ENCODE measurements at places on chromosomes 3 and 15.
A peak's percentile ranks its signal among the peaks of the same experiment; 100 is the strongest.

- no peak for DNase-seq
These were observed 17.7 kb downstream of the EEFSEC start for GRCh38 chr3:128170866-128171516.

GRCh38 chr15:39920510-39921273 lies 626 bp upstream of the GPR176 start:
- DNase-seq = peak; percentile 72

DNA sequence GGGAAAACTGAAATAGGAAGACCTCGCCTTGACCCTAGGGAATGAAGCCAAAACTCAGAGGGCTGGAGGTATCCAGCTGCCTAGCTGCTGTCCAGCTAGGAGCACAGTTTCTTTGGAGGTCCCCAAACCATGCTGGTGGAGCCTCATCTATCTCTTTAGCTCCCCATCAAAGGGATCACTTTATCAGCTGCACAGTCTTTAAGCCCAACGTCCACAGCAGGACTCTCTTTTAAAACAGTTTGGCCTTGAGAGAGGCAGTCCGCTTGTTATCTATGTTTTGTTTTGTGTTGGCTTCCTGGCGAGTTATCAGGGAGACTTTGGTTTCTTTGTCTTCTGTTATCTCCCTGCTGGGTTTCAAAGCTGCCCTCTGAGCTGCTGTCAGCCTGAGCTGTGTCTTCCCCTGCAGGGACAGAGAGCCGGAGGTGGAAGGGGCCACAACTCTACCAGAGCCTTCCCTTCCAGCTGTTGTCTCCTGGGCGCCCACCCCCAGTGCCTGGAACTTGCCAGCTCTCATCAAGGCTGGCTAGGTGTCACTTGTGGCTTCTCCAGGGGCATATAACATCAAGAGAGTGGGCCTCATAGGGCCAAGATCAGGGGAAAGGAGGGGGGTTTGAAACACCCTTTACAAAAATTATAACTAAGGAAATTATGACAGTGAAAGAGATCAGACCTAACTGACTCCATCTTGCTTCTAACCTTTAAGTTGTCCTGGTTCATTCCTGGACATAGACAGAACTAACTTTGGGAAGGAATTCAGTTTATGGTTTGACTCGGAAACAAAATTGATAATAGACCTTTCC lies 61.4 kb upstream of the C15orf39 start:
- no peak for DNase-seq

GRCh38 chr3:55899887-55900286 lies 412.8 kb upstream of the WNT5A start:
- no peak for DNase-seq

DNA sequence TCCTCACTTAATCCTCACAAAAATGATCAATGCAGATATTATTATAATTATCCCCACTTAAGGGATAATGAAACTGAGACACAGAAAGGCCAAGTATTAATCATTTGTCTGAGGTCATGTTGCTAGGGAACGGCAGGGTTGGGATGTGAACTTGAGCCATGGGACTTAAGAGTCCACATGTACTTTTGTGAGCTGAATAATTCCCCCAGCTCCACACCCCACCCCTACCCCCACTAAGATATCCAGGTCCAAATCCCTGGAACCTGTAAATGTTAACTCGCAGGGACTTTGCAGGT lies 290.5 kb upstream of the GADL1 start:
- no peak for DNase-seq

DNA sequence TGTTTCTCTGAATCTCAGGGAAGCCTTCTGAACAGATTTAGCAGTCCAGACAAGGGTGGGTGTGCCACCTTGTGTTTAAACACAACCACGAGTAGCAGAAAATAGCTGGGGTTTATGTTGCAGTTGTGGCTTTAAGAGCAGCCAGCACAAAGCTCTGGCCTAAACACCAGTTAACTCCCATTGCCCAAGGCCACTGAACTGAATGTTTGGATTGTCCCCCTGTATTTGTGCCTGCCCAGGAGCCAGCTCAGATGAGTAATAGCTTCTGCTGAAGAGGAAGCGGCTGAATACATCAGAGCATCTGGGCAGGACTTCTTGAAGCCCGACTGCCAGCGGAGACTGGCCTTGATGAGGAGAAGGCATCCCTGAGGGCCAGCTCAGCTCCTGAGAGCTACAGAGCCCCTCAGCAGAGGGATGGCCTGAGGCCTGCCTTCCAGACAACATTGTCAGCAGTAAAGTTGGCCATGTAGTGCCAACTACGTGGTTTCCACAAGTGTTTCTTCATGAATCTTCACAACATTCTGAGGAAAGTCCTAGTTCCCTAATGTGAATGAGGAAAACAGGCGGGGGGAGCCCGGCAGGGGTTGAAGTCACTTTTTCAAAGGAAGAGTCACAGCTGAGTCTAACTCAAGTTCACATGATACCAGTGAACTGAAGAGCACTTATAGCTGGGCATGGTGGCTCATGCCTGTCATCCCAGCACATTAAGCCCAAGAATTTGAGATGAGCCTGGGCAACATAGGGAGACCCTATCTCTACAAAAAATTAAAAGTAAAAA lies 65.8 kb upstream of the ZBTB38 start:
- no peak for DNase-seq

DNA sequence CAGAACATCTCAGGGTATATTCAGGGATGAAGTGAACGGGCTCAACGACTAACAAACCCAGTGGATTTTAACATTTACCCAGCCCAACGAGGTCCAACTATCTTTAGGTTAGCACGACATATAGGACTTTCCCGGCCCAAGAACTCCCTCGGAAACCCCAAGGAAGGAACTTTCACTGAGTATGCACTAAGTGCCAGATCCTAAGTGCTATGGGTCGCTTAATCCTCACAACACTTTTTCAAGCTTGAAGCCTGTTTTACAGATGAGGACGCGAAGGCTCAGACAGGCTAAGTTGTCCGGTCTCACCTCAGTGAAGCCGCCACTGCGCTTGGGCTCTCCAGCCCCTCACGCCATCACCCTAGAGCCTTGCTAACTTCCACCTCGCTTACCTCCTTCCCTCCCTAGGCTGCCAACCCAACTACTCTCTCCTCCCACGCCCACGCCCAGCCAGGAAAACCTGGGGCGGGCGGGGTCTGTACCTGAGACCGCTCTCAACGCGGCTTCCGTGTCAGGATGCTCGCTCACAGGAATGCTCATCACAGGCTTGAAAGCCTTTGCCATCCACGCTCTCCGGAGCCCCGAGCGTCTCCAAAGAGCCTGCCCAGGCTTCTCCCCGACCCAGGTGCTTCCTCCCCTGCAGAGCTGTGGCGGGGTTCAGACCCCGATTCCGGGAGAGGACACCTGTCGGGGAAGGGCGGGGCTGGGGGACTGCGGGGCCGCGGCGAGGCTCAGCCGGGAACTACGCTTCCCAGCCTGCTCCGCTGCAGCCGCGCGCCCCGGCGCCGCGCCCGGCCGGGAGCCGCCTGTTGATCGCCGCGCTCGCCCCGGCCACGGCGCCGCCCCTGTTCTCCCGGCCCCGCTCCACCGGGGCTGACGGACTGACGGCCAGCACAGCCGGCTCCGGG lies at the start of gene TMOD2:
TSS of gene TMOD2 (plus strand) at position 806 of the 905 bp plus-strand sequence. CDS start 14,845 bp downstream, outside the sequence.
- DNase-seq = no peak

DNA sequence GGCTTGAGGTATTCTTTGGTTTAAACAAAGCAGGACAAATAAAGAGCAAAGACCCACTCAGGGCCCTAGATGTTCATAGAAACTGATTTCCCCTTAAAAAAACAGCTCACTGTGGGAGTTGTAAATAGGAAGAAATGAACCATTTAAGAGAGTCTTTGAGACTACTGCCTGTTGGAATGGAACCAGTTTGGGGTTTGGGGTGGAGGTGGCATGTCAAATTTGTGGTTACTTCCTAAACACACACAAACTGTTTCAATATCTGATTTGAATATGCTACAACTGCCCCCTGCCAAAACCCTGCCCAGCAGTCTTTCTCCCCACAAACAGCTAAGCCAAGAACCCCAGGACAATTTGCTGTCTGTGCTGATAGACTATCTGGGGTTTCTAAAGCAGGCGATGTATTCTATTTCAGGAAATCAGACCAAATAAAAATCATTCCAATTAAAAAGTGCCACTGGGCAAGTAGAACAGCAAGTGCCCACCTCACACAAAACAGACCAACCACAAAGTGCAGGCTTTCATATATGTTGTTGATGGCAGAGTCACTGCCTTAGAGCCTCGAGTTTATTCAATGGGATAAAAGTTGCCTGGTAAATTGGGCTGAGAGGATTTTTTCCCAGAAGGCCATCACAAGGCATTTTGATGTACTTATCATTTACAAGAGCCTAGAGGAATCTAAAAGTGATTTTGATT lies 293.9 kb upstream of the PROK2 start:
- DNase-seq = no peak

DNA sequence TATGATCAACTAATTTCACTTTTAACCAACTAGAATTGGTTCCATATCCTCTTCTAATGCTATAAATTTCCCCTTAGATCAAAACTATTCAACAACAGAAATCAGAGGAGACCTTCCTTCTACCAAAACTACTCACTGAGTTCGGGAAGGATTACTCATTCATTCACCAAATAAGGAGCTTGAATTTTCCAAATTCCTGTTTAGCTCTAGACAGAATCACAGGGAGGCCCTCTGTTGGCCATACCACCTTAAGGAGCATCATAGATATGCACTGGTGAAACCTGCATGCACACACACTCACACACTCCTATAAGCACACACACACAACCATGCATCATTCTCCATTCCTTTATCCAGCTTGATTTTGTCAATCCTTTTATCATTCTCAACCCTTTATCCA lies 49.0 kb downstream of the SUCLG2 start:
- no peak for DNase-seq

- no peak for DNase-seq
These were observed 32.0 kb downstream of the LSAMP start for GRCh38 chr3:116413319-116413718.

GRCh38 chr15:93042691-93043378 lies 46.2 kb downstream of the RGMA start:
- DNase-seq = no peak

- no peak for DNase-seq
These were observed 24.7 kb downstream of the ZIC4 start for GRCh38 chr3:147381596-147381995.

GRCh38 chr15:70268698-70269251 lies 171.1 kb upstream of the TLE3 start:
- no peak for DNase-seq

- no peak for DNase-seq
These were observed 124.3 kb downstream of the FBLN2 start for GRCh38 chr3:13673207-13673606.
